ENCODE measurements at places on chromosomes 3 and 15.

DNA sequence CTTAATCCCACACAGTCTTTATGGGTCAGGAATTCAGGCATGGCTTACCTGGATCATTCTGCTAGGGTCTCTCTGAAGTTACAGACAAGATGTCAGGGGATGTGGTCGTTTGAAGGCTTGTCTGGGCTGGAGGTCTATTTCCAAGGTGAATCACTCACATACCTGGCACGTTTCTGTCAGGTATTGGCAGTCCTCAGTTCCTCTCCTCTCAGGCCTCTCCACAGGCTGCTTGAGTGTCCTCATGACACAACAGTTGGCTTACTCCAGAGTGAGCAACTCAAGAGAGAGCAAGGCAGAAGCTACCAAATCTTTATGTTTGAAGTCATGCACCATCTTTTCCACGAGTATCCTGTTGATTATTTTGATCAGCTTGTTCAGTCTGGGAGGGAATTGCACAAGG lies 43.9 kb upstream of the PARP14 start:
- DNase-seq: no peak

DNA sequence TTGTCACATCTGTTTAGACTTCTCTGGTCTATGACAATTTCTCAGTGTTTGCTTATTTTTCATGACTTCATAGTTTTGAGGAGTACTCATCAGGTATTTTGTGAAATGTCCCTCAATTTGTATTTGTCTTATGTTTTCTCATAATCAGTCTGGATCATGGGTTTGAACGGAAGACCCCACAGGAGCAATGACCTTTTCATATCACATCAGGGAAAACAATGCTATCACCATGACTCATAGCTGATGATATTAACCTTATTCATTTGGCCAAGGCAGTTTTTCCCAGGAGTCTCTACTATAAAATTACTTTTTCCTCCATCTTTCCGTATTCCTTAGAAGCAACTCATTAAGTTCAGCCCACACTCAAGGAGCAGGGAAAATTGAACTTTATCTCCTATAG lies 32.7 kb downstream of the AADACL2 start:
- no peak for DNase-seq

GRCh38 chr15:31108836-31109235 lies 7.3 kb upstream of the TRPM1 start:
- DNase-seq: no peak

DNA sequence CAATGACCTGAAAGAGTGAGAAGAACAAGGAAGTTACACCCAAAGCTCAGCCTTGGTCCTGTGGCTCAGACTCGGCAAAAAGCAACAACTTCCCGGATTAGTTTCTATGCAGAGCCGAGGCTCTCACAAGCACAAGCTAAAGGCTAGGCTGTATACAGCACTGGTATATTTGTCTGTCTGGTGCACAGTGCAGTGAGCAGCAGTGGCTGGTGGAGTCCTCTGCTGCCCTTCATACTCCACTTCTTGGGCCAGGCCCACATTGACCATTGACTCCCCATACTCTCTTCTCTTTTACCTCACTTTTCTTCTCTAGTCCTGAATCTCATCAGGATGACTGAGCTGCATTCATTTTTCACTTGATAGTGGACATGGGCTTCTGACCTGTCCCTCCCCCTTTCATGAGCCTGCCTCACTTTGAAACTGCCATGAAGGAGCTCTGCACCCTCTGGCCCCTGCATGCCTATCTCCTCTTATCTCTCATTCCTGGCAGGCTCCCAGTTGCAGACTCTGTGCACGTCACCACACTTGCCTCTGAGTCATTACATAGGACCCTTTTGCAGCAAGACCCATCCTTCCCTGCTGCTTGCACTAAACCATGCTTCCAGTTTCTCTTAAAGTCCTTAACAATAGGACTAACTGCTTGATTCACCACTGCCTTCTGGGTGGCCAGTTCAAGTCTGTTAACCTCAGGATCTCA lies 379.3 kb downstream of the NTRK3 start:
- DNase-seq: no peak

DNA sequence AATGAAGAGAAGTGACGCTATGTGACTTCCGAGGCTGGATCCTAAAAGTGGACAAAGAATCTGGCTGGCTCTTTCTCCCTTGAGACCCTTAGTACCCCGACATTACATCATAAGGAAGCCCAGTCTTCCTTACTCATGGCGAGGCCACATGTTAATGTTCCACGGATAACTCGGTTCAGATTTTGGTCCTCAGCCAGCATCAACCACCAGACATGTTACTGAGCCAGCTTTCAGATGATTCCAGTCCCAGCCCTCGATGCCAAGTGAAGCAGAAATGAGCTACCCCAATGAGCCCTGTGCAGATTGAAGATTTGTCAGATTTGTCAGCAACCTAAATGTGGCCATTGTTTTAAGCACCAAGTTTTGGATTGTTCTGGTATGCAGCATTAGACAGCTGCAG lies 46.6 kb downstream of the SLCO2A1 start:
- no peak for DNase-seq

- no peak for DNase-seq
These were observed 377.8 kb upstream of the POU1F1 start for GRCh38 chr3:87654184-87654583.

DNA sequence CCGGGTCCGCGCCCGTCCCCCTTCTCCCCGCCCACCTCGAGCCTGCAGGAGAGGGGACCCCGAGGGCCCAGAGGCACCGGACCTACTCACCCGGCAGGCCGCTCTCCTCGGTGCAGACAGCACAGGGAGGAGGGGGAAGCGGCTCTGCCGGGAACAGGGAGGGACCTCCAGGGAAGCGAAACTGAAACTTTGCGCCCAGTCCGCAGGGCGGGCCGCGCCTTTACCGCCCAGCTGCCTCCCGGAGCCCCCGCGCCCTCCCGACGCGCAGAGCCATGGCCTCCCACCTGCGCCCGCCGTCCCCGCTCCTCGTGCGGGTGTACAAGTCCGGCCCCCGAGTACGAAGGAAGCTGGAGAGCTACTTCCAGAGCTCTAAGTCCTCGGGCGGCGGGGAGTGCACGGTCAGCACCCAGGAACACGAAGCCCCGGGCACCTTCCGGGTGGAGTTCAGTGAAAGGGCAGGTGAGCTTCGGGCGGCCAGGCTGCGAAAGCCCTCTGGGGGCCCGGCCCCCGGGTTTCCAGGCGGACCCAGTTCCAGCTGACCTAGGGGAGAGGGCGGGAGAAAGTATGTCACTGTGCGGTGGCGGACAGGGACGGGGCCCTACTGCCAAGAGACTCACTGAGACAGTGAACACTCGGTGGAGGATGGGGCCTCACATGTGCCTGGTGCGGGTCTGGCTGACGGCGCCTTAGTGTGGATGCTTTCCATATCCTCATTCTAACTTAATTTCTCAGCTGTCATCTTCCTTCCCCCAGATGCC lies at the start of the genes DTX3L and PARP9:
TSS of gene DTX3L (plus strand) at position 184 of the 758 bp plus-strand sequence. CDS start at position 273, 89 bp downstream.
TSS of gene PARP9 (minus strand) at position 146 of the 758 bp plus-strand sequence. CDS start 4,680 bp downstream, outside the sequence.
- peak; percentile 79 for DNase-seq

DNA sequence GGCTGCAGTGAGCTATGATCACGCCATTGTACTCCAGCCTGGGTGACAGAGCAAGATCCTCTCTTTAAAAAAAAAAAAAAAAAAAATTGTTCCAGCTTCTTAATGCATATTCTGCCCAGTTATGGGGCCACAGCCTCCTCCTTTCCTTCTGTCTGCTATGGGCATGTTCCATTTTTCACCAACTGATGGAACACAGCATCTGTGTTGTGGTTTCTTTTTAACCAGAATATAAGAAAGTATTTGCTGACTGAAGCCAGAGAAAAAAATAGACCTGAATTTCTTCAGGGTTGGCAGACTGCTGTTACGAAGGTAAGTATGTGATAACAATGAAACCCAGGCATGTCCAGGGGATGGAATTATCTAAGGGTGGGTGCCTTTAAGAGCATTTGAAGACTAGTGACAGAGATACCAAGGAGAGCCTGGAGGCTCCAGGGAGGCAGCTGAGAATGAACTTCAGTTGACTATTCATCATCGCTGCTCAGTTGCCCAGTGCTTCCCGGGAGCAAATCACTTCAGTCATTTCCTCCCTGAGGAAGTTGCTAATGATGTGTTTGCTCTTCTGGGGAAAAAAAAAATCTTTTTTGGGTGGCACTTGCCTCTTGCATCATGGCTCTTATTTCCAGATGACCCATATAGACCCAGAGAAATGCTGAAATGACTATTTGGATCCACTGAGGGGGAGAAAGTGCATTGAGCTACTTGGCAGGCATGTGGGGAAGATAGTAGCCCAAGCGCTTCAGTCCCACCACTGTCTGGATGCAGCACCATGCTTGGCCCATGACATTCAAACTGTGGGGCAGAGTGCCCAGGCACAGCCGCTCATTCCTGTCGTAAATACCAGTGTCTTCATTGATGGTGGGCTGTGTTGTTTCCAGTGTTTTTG lies 14.5 kb downstream of the NCBP2 start:
- DNase-seq: no peak

- no peak for DNase-seq
These were observed 145.9 kb downstream of the APBA2 start for GRCh38 chr15:29031502-29032228.

DNA sequence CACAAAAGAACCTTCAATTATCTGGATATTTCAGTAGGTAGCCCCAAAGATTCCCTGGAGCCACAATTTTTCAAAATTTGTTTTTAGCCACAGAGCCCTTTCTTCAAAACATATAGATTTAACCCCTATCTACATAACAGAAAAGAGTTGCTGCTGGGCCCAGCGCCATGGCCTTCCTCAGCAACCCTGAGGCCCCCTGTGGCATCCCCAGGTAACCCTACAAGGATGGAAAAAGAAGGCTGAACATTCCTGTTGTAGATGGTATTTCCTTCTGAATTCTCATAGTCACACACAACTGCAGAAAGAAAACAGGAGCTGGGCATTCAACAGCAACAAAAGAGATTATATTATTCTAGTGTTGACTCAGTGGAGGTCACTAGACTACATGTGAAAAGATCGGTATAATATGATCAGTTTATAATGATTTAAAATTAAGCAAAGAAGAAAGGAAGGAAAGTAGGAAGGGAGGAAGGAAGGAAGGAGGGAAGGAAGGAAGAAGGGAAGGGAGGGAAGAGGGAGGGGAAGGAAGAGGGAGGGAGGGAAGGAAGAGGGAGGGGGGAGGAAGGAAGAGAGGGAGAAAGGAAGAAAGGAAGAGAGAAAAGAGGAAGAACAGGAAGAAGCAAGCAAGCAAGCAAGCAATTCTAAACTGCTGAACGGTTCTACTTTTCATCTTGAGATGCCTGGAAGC lies 342.5 kb upstream of the NR2F2 start:
- no peak for DNase-seq

- no peak for DNase-seq
These were observed 10.2 kb downstream of the SHOX2 start for GRCh38 chr3:158095814-158096704.

DNA sequence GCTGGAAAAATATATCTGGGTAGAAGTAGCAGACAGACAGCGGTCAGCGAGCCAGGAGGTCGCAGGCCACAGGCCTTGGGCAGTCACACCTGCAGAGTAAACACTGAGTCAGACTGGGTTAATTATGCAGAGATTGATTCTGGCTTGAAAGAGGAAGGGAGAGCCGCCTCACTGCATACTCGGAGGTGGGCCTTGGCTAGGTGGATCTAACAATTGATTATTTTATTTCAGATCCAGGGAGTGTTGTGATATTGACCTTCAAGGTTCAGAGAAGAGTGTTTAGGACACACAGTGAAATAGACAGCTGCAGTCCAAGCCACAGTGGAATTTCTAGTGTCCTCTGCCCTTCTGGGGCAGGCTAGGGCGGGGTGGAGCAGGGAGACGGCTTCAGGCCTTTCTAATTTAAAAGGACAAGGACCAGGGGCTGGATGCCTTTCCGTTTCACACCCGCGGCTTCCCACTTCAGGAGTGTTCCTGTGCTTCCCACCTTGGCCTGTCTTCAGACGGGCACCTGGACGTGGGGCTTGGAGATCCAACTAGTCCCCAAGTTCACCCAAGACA lies 237.3 kb downstream of the XXYLT1 start:
- DNase-seq: no peak

GRCh38 chr3:154510780-154511179 lies 80.8 kb upstream of the GPR149 start:
- no peak for DNase-seq

DNA sequence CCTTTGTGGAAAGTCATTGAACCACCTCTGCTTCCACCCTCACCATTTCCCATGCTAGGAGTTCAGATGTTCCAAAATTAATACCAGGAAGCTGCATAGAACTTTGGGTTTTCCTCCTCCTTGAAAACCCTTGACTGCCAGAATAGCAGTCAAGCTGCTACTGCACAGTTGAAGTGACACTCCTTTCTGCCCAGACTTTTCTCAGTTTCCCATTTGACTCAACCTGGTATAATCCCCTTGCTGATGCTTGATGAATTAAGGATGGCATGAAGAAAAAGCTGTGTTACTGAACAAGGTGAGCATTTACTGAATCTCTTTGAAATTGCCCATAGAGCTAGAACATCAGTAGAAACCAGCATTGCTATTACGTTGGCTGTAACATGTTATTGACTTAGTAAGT lies 286.0 kb downstream of the EDEM1 start:
- no peak for DNase-seq

DNA sequence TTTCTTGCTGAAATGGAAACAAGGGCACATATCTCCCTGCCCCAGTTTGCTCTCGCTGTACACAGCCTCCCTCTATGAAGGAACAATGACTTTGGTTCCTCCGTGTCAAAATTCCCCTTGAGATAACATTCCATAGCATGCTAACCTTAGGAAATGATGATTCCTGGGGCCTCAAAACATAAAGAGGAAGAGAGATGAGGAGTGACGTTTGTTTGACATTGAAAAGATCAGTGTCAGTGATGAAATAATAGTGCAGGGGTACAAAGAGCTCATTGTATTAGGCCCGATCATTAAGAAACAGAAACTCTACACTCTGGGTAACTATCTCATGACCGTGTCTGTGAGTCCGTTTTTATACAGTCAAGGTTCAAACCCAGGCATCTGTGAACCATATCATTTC lies 55.2 kb downstream of the ARNT2 start:
- no peak for DNase-seq

DNA sequence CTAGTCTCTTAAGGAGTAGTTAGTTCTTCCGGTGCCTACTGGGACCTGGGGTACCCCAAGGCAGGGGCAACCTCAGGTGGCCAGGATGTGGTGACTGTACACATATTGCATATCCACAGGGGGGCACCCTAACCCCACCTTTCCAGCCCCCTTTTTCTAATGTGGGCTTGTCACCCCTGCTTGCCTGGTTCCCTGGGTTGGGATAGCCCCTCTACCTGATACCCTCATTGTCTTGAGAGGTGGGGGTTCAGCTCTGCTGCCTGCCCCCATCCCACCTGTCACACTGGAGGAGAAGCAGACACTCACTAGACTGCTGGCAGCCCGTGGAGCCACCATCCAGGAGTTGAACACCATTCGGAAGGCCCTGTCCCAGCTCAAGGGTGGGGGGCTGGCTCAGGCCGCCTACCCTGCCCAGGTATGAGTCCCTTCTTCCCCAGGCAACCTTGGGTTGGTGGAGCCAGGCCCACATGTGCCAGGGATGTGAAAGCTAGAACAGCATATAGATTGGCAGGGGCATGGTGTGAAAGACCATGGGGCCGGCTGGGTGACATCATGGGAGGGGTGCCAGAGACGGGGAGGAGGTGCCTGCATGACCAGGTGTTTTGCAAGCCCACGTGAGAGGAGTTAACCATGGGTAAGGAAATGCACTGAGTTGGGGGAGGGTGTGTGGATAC lies 4.0 kb downstream of the GLYCTK start:
- peak; percentile 50 for DNase-seq

DNA sequence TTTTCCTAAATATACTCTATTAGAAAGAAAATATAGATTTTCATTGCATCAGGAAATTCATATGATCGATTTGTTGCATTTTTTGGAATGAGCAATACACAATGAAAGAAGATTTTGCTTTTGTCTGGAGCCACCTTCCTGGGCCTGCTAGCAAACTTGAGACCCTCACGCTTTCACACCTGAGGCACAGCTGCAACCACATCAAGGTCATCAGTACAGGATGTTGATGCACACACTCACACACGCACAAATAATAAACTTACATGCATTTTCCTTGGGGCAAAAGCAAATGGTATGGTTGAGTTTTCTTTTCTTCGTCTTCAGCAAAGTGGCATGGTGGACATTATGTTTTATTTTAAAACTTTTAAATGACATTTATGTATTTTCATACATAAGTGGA lies 64.8 kb upstream of the SATB1 start:
- DNase-seq: peak; percentile 37
